Activated T-helper 1 cell treated with Interleukin-2 at 50 U/mL for 16 hours (primary cell): ENCODE measurements at places on chromosomes 7 and 10.

- DNase-seq = no peak
Measured at GRCh38 chr10:99981581-99982199, 28.1 kb downstream of the DNMBP start.

- no peak for DNase-seq
Measured at GRCh38 chr7:48078470-48078869, 10.6 kb upstream of the UPP1 start.

DNA sequence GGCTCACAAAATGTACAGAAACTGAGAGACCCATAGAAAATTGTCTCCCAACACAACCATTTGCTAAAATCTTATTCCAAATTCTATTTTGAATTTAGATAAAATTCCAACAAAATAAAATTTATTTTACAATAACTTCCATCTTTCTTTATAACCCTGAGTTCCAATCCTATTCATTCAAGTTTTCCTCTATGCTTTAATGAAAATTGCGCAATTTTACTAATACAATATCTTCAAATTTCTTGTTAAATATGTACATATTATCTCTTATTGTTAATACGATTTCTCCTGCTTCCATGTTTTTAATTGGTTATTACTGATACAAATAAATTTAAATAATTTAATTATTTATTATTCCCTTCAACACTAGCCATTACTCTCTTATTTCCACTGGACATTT, 645.2 kb upstream of the COBL start:
- no peak for DNase-seq

- DNase-seq = no peak
Measured at GRCh38 chr10:73889014-73889413, 14.7 kb upstream of the CAMK2G start.

DNA sequence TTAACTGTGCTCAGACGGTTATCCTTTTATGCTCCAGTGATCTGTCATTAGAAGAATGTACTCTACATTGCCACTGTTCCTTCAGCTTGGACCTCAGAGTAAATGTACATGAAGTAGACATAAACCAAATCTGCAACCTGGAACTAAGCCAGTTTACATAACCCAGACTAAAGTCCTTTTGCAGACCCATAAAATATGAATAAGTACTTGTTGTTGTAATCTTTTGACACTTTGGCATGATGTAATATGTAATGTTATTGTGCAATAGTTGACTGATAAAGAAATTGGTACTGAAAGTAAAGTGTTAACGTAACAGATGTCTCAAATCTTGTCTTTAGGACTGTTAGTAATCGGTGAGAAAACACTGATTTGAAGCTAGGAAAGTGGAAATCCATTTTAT, 115.8 kb upstream of the SORCS1 start:
- DNase-seq = no peak

- DNase-seq = no peak
Measured at GRCh38 chr7:158849768-158850544, 6.4 kb upstream of the DYNC2I1 start.
